Stimulated activated CD4-positive, alpha-beta T cell treated with anti-CD3 and anti-CD28 coated beads, TNF-alpha, amount 100 ng/mL, for 4 hours (primary cell): ENCODE measurements at places on chromosomes 4 and X.

GRCh38 chrX:109281483-109282275 is 200.2 kb downstream of the GUCY2F start:
- DNase-seq = no peak

GRCh38 chrX:39953879-39954278 is 143.9 kb downstream of the BCOR start:
- DNase-seq = no peak

GRCh38 chrX:133215017-133215416 is 3.1 kb downstream of the TFDP3 start:
- DNase-seq = no peak

- no peak for DNase-seq
Measured at GRCh38 chr4:174657472-174657871, 135.2 kb upstream of the HPGD start.

DNA sequence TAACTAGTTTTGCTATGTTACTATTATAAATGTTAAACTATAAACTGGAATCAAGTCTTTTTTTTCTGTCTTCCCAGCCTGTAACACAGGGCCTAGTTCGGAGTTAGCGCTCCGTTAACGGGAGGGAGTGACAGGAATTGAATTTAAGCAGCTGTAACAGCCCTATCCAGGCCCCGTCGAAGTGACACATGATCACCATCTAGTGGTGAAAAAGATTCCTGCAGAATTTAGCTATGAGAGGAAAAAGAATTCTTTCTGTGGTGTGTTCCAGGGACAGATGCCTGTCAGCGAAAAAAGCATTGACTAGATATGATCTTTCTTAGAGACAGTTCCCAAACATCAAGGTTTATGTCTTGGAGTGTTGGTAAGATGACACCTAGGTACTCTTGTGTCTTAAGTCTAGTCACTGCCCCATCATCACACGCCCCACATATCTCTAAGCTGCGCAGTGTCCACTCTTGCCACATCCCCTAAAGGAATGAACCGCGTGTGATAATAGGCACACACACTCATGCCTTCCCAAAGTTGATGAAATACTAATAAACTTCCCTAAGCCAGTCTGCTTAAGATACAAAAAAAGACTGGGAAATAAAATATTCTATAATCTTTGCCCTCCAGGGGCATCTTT is 2.1 kb downstream of the GAB3 start:
- no peak for DNase-seq

DNA sequence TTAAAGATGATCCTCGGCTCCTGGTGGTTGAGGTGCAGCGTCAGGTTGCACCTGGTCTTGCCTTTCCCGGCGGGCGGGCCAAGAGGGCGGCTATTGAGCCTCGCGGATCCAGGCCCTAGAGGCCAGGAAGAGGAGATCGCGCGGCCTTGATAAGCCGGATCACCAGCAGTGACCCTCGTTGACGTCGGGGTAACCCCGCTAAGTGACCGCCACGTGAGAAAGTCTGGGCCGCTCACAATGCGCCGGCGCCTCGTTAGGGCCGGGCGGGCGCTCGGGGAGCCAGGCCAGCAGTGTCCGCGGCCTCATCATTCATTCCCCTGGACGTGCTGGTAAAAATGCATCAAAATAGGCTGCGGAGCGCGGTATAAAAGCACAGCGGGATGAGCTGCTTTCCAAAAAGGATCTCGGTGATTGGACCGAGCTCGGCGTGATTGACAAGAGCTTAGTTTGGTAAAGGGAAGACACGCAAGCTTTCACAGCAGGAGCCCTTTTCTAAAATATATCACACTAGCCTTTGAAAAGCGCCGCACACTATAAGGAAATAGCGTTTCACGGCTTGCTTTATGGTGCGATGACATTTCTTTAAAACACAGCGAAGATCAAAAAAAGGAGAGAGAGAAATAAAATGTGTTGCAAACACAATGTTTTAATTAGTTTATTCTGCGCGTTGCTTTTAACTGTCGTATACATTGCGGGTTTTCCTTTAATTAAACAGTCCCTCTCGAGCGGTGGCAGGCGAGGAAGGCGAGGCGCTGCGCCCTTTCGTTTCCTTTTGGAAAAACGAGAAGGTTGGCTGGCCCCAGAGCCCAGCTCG is 15.9 kb upstream of the ZIC3 start:
- DNase-seq = no peak

GRCh38 chr4:130395871-130396270 is 1299.9 kb downstream of the C4orf33 start:
- no peak for DNase-seq

DNA sequence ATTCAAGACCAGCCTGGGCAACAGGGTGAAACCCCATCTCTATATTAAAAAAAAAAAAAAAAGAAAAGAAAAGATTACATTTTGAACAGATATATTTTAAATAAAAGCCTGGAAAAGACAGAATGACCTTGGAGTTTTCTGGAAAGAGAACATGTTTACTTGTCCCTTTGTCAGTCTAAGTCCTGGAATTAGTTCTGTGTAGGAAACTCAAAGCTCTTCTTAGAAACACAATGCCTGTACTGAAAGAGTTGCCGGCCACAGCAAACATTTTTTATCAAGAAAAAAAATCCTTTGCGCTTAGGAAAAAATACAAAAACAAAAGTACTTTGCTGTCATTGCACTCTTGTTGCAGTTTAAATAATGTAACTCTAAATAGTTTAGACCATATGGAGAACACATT is 59.6 kb downstream of the SMIM31 start:
- no peak for DNase-seq

DNA sequence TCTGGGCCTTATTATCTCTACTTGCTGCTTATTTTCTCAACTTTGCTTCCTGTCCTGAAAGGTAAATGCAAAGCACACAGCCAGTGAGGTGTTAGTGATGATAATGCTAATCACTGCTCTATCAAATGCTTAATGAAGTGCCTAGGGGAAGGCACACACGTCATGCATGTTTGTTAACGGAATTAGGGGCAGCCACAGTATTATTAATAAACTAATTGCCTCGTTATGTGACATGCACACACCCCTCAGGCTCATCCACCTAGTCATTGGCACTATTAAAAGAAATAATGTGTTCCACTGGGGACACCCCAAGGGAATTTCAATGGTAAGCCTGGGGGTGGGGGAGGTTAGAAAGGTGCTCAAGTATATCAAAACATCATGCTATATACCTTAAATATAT is 125.2 kb downstream of the GUCY2F start:
- DNase-seq = no peak

- no peak for DNase-seq
Measured at GRCh38 chrX:11129534-11130105, 18.5 kb downstream of the HCCS start.

GRCh38 chr4:137310593-137311490 is 221.5 kb downstream of the PCDH18 start:
- no peak for DNase-seq

DNA sequence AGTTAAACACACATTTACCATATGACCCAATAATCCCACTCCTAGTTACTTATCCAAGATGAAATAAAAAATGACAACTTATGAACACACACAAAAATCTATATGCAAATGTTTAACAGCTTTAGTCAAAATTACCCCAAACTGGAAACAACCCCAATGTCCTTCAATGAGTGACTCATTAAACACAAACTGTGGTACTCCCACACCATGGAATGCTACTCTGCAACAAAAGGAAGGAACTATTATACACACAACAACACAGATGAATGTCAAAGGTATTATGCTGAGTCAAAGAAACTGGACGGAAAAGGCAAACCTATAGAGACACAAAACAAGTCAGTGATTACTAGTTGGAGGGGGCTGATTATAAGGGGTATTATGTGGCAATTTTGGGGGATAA is 40.5 kb downstream of the MED14 start:
- DNase-seq = no peak

DNA sequence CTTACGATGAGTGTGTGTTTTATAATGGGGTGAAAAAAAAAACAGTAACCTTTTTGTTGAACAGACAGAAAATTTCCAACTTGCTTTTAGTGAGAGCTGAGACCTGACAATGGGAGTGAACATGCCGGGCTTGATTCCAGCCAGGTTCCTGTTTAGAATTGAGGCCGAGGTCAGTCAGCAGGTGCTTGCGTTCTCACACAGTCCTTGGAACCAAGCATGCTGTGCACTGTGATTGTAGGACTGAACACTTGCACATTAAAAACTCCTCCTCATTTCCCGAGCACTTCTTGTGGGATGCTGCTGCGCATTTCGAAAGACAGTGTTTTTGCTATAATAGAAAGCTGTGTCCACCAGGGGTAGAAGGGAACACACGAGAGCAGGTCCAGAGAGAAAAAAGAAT is 51.8 kb downstream of the TMEM131L start:
- no peak for DNase-seq

DNA sequence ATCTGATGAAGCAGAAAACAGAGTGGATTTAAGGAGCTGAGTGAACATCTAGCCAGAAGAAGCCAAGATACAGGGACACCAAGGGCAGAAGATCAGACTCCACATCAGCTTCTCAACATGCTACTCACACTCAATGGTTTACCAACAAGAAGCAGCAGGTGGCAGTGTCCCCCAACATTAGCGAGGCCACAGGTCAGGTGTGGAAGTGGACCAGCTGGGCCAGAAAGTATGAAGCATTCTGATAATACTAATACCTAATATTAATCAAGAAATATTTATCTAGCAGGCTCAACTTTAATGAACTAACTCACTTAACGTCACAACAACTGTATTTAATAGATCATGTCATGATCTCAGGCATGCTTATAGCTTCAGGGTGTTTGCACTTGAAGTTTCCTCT is 73.4 kb upstream of the TTC29 start:
- no peak for DNase-seq

DNA sequence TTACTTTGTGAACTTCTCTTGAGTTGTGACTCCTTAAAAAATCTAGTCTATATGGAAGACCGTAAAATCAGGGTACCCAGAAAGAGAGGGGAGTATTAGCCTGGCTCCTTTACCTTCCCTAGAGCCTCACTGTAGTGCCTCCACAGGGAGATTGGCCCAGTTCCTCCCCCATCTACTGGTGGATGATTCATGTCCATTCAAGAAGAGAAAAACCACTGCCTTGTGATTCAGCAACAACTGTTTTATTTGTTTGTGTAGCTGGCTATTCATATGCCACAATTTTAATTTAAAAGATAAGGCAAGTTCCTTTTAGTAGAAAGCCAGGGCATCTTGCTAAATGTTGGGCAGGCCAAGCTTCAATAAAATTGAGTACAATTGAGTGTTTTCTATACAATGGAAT is 221.8 kb upstream of the KCNIP4 start:
- no peak for DNase-seq
